ENCODE measurements at places on chromosomes 5 and 9. TPM values are rescaled to one million over a fixed set of nuclear protein-coding genes. Genes with fewer than 3 reads are reported as not detected.

- no peak for DNase-seq
These were observed 160.5 kb downstream of the FGF18 start for GRCh38 chr5:171579976-171580411.

The TMEM232 gene
- 0.41 TPM for total RNA-seq

GRCh38 chr5:95164861-95165260 is 120.0 kb downstream of the MCTP1 start:
- no peak for DNase-seq

The ARRDC1 gene
- 49.8 TPM for total RNA-seq

DNA sequence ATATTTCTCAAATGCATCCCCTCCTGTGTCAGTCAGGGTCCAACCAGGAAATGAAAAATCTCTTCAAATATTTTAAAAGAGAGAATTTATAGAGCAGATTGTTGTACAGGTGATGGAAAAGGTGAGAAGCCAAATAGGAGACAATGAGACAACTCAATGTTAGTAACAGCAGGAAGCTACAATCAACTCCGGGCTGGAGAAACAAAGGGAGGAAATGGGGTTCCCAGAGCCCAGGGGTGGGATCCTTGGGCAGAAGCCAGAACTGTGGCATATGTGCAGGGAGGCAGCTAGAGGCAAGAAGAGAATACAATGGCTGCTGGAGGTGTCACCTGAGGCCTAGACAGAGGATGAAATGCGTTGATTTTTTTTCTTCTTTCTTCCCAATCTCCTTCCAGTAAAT is 361.8 kb upstream of the ACTBL2 start:
- DNase-seq = no peak

DNA sequence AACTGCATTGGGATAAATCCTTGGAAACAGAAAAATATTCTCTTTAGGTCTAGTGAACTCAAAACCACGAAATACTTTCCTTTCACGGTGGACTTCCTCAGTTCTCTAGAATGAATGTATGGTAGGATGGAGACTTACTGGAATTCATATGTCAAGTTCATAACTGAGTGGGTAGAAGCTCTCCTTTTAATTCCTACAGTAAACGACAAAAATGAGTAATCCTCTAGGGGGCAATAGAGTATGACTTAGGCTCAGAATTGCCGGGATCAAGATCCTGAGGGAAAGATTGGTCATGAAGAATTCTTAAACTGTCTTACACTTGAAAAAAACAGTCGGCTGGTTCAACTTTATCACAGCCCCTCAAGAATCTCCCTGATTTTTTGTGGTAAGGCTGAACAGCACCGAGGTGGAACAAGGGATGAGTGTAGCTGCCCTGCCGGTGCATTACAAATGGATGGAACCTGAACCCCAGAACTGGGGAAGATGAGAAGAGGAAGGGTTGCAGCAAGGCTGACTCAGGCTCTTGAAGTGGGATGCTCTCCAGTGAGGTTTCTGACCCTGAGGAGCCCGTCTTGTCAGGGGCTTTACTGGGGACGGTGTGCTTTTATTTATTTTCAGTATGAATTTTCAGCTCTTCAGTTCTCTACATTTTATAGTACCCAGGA is 14.0 kb upstream of the LOX start:
- no peak for DNase-seq

GRCh38 chr5:114636271-114636670 is 274.4 kb downstream of the KCNN2 start:
- DNase-seq = no peak

GRCh38 chr5:1480217-1480616 is 35.0 kb upstream of the SLC6A3 start:
- no peak for DNase-seq

- DNase-seq = no peak
These were observed 8.7 kb downstream of the STK10 start for GRCh38 chr5:172178991-172179989.

GRCh38 chr5:140647042-140647419 is 399 bp downstream of the NDUFA2 start:
- DNase-seq = no peak

DNA sequence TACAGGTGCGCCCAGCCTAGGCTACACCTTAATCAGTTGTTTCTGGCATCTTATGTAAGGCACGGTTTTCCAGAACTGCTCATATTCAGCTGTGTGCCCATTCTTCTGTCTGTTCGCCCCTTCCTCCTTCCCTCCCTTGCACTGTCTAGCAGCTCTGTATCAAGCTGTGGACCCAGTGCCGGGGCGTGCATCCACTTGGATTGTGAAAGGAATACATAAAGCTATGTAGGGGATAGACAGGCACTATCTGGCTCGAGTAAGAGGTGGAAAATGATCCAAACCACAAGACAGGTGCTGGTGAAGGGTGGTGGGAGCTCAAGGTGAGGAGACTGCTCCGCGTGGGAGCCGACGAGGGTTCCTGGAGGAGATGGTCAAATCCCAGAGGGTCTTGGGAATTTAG is 2.0 kb downstream of the GLIPR2 start:
- no peak for DNase-seq

The PROB1 gene
- total RNA-seq = 2.4 TPM

The SHC3 gene
- 7.3 TPM for total RNA-seq

DNA sequence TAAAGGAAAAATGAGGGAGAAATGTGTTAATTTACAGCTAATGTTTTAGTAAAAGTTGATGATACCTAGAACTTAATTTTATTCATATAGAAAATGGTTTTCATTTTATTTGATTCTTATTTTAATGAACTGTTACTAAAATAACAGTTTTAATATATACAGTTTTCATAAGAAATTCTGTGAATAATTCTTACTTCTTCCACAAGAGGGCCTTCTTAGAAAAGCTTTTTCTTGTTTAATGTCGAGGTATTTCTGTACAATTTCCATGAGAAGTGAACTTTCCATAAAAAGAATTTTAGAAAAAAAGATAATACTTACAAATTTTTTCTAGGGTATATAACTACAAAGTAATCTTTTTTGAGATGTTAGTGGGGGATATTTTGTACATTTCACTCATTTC is 73.9 kb downstream of the KLF9 start:
- DNase-seq = peak; percentile 12

GRCh38 chr5:90263102-90263820 is 146.3 kb downstream of the CETN3 start:
- no peak for DNase-seq

DNA sequence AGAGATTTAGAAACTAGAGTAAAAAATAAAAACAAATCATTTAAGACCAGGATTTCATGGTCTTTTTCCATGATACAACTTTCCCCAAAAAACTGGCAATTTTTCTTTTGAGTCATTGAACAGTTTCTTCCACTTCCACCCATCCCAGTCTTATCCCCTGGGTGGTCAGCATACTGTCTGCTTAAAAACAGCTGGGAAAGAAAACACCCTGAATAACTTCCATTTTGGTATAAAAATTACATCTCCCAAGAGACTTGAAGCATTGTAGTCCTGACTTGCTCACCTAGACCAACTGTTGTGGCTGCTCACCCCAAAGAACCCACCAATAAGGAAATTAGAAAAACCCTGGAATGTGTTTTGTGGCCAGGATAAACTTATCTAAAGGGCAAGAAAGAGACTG is 731.3 kb downstream of the NR2F1-AS1 start:
- no peak for DNase-seq

The MYORG gene
- 14.2 TPM for total RNA-seq

The MCC gene
- 30.2 TPM for total RNA-seq

- DNase-seq = no peak
These were observed 228.9 kb upstream of the CD180 start for GRCh38 chr5:67425514-67425913.

- DNase-seq = no peak
These were observed 24.6 kb downstream of the TUT7 start for GRCh38 chr9:86329649-86330048.

The ADAMTS12 gene
- 4.3 TPM for total RNA-seq

The LECT2 gene
- not detected for total RNA-seq

The SPATA31C1 gene
- total RNA-seq = not detected

The CCNI2 gene
- not detected for total RNA-seq

The ZNF879 gene
- total RNA-seq = 3.2 TPM

The FGFR4 gene
- 6.2 TPM for total RNA-seq

DNA sequence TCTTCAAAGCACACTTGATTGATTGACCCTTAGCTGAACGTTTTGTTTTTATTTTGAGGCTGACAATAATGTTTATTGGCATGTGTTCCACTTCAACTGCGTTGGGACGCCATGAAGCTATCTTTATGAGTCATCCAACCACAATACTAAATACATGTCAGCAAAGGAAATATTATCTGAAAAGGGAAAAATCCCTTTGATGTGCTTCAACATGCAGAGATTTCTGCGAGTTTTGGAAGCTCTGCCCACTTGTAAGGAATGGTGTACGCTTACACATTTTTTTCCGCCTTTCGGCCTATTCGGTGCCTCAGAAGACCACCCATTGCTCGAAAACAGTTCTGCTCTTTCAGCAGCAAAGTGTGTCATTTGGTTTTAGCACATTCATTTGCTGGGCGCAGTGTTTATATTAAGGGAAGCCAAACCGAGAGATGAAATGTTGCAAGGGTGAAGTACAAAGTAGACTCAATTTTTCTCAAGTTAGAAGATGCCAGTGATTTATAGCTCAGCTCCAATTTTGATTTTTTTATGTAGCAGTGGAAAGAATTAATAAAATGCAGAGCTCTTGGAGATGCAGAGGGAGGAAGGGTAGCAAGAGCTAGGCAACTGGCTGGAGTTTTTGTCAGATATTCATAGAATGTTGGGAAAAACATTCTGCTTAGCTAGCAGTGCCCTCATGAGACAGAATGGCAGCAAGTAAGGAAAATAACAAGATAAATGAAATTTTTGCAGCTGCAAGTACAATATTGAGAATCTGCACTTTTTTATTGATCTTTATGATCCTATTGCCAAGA is 68.9 kb downstream of the PRDM6 start:
- DNase-seq = no peak

DNA sequence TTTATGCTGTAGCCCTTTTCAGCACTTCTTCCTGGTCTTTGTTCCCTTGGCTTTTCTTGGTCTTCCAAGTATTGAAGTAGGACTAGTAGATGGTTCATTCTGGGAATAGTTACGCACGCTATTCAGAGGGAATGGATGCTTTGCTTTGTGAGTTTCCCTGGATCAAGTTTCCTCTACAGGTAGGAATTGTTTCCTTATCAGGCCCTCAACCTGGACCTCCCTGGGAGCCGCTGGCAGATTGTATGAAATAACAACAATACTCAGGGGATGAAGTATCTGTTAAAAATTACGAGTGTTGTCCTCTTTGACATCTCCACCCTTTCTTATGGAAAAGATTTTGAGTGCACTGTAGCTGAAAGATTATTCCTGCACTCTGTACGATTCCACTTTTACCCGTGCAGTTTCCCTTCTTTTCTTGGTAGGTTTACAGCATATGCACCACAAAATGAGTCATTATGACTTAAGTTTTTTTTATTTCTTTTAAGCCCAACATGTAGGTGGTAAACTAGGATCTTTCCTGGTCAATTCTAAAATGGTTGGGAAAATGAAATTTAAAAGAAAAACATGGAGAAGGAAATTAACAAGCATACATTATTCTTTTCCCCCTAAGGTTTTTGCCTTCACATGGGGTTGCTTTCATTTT is 57.9 kb downstream of the ARHGAP26 start:
- DNase-seq = no peak
